ENCODE measurements at places on chromosomes 2 and 18.
A peak's percentile ranks its signal among the peaks of the same experiment; 100 is the strongest.

DNA sequence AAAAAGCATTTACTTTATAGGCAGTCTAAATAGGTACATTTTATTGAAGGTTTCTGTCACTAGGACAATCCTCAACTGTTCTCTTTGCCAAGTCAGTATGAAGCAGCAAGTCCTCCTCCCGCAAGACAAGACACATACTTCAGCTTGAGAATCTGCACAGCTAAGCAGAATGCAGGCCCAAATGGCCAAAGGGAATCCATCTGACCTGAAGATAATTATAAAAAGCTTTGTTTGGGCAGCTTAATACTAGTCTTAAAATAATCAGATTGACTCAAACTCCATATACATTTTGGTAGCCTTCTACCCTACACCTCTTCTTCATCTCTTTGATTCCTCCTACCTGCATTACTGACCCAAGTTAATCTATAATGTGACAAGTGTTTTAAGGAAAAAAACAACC is 1.8 kb downstream of the LANCL1 start:
- no peak for DNase-seq

DNA sequence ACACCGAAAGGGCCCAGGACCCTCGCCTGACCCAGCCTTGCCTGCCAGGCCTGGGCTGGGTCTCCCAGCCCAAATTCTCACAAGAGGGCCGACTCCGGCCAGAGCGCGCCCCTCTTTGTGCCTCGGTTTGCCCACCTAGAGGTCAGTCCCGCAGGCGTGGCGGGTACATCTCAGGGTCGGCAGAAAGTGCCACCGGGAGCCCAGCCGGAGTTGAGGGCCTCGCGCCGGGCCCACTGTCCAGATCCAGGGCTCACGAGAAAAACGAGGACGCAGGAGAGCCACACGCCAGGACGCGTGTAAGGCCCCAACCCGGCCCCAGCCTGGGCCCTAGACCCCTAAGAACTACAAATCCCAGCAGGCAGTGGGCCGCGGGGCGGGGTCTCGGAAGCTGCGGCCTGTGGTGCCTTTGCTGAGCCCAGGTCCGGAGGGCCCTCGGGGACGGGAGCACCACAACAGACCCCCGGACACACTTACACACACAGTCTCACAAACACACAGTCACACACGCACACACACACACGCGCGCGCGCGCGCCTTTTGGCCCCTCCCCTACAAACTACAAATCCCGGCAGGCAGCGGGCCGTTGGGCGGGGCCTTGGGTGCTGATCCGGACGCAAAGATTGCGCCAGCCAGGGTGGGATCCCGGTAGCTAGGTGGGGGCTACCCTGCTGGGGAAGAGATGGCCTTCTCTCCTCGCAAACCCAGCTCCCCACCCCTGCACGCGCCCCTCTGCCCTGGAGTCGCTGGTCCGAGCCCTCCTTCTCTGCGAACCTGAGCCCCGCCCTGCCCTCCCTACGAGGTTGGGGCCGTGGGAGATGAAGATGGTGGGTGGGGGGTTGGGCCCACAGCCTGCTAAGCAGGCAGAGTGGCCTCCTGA is at the start of gene SH2D6:
SH2D6 (plus strand) TSS at position 583 of the 877 bp plus-strand sequence. CDS start 10,752 bp downstream, outside the sequence.
- DNase-seq, result peak; percentile 31

DNA sequence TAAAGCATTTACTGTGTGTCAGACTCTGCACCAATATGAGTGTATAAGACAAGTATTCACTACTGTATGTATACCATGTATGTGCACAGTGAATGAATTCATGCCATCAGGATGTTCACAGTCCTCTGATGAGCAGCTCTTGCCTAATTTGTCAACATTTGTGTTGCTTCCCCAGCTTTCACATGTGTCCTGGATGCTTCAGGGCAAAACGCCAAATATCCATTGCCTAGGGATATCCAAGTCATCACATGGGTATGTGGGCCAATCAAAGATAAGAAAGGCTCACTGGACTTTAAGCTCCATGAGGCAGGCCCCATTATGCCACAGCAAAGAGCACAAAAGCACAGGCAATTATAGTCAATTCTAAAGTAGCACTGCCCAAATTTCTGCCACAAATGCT is 134.2 kb upstream of the CHAC2 start:
- DNase-seq, result no peak

- DNase-seq, result no peak
Measured at GRCh38 chr2:86624267-86624547, 542 bp upstream of the RNF103 start.
